ENCODE measurements at places on chromosomes 16 and 17.

DNA sequence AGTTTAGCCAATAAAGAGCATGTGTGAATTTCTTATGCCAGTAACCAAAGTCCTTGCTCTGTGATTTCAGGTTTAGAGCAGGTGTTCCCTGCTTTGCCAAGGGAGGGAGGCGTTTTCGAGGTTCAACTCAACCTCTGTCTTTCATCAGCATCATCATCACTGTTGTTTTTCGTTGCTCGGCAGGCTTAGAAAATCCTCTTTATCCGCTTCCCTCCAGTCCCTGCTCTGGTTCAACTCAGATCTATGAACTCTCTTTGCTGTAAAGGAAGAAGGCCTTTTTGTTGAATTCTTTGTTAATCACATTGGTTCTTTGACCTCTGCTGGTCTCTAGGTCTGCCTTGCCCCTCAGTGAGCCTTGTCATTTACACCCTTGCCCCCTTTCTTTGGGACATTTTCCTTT, 243.9 kb upstream of the RBFOX1 start:
- no peak for DNase-seq

GRCh38 chr16:72997141-72997542, 50.8 kb downstream of the ZFHX3 start:
- no peak for DNase-seq

- no peak for DNase-seq
Observed at GRCh38 chr17:44004077-44004760, at the start of gene NAGS. Gene NAGS, plus strand, starts transcription at chr17:44004622. Its CDS starts 42 bp downstream, at chr17:44004664.

GRCh38 chr17:40542558-40543411, 22.5 kb downstream of the CCR7 start:
- DNase-seq: no peak

- DNase-seq: no peak
Observed at GRCh38 chr16:68981971-68982370, 123.5 kb upstream of the HAS3 start.

DNA sequence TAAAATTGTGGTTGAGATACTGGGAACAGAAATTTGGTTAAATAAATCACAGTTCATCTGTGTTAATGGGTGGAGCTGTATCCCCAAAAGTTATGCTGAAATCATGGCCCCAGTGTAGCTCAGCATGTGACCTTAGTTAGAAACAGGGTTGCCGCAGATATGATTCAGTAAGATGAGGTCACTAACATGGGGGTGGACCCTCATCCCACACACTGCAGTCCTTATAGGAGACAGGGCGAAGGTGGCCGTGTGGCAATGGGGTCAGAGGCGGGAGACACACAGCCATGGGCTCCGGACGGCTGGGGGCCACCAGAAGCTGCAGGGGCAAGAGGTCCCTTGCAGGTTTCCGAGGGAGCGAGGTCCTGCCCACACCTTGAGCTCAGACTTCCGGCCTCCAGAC, 10.7 kb downstream of the GALNS start:
- DNase-seq: no peak

DNA sequence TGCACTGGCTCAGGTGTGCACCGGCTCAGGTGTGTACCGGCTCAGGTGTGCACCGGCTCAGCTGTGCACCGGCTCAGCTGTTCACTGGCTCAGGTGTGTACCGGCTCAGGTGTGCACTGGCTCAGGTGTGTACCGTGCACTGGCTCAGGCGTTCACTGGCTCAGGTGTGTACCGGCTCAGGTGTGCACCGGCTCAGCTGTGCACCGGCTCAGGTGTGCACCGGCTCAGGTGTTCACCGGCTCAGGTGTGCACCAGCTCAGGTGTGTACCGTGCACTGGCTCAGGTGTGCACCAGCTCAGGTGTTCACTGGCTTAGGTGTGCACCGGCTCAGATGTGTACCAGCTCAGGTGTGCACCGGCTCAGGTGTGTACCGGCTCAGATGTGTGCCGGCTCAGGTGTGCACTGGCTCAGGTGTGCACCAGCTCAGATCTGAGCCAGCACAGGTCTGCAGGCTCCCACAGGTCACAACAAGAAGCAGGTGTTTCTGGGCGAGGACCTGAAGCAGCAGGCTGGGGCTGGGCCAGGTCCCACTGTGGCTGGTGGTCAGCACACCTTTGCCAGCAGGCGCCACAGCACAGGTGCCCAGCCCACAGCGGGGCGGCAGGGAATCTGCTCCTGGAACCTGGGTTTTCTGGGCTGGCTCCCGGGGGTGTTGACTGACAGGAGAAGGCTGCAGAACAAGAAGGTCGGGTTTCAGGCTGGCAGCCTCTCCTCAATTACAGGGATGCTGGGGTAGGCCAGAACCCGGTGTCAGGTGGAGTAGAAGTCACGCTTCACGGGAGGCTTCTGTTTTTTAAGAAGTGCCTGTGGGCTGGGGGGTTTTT, 17.2 kb downstream of the METRNL start:
- DNase-seq: no peak

DNA sequence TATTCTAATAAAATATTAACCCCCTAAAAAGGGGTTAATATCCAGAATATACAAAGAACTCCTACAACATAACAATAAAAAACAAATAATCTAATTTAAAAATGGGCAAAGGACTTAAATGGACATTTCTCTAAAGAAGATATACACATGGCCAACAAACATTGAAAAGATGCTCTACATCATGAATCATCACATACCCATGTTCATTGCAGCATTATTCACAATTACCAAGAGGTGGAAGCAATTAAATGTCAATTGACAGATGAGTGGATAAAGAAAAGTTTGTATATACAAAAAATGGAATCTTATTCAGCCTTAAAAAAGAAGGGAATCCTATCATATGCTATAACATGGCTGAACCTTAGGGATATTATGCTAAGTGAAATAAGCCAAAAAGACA, 36.8 kb downstream of the CPD start:
- DNase-seq: no peak

DNA sequence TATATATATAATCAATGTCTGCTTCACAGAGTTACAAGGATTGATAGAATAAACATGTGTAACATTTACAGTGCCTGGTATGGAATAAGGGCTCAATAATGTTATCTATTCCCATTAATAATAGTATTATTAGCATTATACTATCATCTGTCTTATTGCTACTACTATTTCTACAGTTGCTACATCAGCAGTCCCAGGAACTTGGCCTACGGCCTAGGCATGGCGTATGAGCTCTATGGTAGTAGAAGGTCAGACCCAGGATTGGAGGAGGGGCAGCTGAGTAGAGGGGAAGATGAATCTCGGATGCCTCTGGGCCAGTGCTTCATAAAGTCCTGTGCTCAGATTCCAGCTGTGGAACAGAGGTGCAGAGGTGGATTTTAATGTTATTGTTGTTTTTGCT, 146.3 kb upstream of the TBX2 start:
- no peak for DNase-seq

GRCh38 chr16:3007059-3007956, 5.4 kb upstream of the CLDN9 start:
- DNase-seq: peak; percentile 38

DNA sequence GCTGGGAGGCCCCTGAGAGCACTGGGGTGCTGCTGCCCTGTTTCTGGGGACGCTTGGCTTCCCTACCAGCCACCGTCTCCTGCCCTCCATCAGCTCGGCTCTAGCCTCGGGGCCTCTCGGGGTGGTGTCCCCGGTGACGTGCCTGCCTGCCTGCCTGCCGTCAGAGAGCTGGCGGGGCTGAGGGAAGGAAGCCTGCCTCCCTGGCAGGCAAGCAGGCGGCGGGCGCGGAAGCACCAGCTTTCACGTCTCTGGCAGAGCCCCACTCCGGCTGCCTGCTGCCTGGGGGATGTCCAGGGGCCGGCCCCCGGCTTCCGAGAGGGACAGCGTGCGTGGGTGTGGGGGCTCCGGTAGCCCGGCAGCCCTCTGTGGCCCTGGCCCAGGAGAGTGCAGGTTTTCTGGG, 9.3 kb downstream of the CENPX start:
- no peak for DNase-seq

DNA sequence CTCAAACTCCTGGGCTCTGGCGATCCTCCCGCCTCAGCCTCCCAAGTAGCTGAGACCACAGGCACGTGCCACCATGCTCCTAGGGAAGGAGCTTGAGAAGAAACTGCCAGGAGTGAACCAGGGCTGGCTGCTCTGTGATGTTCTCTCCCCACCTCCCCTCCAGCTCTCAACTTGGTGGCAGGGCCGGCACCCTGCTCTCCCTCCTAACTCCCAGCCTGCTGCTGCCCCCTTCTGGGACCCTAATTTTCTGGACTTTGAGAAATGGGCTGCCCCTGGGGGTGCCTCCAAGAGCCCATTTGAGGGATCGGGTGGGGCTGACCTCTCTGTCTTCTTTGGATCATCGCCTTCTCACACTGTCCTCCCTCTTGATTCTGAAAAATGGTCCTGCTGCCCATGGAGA, 14.9 kb upstream of the STAT3 start:
- no peak for DNase-seq

DNA sequence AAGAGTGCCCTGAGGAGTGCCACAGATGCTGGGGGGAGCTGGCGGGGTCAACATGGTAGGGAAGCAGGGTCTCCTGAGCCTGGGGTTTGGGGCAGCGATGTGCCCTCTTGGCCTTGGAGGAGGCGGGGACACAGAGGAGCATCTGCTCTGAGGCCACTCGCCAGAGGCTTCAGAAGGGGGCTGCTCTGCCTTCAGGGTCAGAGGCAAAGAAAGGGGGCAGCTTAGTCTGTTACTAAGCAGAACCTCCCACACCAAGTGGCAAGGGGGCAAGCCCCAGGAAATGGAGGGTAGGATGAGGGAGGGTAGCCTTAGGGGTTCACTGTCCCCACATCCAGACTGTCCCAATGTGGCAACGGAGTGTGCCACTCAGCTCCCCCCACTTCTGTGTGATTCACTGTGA, 18.3 kb downstream of the CCDC182 start:
- DNase-seq: no peak
